ENCODE measurements at places on chromosomes 3 and 15. TPM values are rescaled to one million over a fixed set of nuclear protein-coding genes. Genes with fewer than 3 reads are reported as not detected.

PARP15 gene
- total RNA-seq: 23.7 TPM

PLOD2 gene
- 0.90 TPM for total RNA-seq

TM6SF1 gene
- 31.8 TPM for total RNA-seq

TSEN2 gene
- total RNA-seq: 8.7 TPM

SLC22A14 gene
- 0.14 TPM for total RNA-seq

LINGO1 gene
- 0.17 TPM for total RNA-seq

DENND6A gene
- total RNA-seq: 22.5 TPM

NPRL2 gene
- 46.0 TPM for total RNA-seq

SI gene
- not detected for total RNA-seq

SCAPER gene
- 34.7 TPM for total RNA-seq

AGTR1 gene
- not detected for total RNA-seq

ATP13A3 gene
- 97.7 TPM for total RNA-seq

EFCC1 gene
- total RNA-seq: 0.42 TPM

TRIM42 gene
- not detected for total RNA-seq

PIERCE2 gene
- total RNA-seq: 0.69 TPM
